Ammon's horn (tissue), 1 donor: ENCODE measurements at places on chromosomes 7 and 10.

- no peak for DNase-seq
Observed at GRCh38 chr7:29139796-29140195, 6.5 kb downstream of the CPVL start.

- DNase-seq, result no peak
Observed at GRCh38 chr7:133562621-133563020, 309.7 kb downstream of the EXOC4 start.

GRCh38 chr10:118832241-118832651 lies 77.5 kb upstream of the CACUL1 start:
- peak; percentile 73 for DNase-seq

- DNase-seq, result no peak
Observed at GRCh38 chr7:94481279-94481678, 28.3 kb upstream of the CASD1 start.
